ENCODE measurements at places on chromosomes 1 and 21.
A peak's percentile ranks its signal among the peaks of the same experiment; 100 is the strongest.

DNA sequence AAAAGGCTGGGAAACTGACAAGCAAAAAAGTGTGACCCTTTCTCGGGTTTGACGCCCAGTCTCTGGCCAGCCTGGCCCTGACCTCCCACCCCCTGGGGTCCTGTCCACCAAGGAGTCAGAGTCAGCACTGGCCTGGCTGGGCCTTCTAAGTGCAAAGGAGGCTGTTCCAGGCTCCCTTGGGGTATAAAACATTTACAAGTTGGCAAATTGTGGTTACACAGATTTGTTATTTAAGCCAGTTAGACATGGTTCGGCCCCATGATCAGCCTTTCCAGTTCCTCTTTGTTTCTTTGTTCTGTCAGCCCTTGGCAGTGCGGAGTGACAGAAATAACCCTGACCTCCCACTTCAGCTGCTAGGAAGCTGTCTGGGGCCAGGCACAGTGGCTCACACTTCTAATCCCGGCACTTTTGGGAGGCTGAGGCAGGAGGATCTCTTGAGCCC lies 161.6 kb upstream of the RAB4A start:
- no peak for DNase-seq

GRCh38 chr1:6956488-6957159 lies 171.4 kb downstream of the CAMTA1 start:
- no peak for DNase-seq

GRCh38 chr1:93969887-93970286 lies 60.7 kb upstream of the GCLM start:
- no peak for DNase-seq

DNA sequence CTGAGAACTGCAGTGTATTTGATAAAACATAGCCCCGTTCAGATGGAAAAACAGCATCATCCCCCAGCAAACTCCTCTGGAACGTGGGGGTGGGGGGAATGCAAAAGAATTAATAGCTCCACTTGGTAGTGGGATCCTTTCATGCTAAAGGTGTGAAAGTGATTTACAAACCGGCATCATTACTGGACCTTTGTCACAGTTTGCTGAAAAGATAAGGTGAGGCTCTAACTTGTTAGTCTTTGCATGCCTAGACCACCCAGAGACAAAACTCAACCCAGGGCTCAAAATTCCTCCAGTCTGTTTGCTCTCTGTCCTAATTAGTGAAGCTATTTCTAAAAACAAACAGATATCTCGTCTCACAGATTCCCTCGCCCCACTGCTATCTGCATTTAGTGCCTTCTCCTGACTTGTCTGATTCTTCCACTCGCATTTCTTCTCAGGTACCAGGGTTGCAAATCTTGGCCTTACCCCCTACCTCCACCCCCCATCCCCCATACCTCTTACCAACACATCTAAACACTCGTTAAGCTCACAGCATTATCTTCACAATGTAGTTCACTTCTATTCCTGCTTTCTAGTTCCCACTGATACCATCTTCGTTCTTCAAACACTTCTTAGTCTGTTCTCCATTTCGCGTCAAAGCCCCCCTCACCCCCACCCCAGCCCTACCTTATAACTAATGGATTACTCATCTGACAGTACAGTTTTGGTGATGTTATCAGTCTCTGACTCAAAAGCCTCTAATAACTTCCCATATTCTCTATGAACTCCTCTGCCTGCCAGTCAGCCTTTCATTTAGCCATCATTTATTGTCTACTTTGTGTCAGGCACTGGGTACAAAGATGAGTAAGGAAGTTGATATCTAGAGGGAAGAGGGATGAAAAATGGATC lies 11.8 kb downstream of the IER5 start:
- peak; percentile 21 for DNase-seq

DNA sequence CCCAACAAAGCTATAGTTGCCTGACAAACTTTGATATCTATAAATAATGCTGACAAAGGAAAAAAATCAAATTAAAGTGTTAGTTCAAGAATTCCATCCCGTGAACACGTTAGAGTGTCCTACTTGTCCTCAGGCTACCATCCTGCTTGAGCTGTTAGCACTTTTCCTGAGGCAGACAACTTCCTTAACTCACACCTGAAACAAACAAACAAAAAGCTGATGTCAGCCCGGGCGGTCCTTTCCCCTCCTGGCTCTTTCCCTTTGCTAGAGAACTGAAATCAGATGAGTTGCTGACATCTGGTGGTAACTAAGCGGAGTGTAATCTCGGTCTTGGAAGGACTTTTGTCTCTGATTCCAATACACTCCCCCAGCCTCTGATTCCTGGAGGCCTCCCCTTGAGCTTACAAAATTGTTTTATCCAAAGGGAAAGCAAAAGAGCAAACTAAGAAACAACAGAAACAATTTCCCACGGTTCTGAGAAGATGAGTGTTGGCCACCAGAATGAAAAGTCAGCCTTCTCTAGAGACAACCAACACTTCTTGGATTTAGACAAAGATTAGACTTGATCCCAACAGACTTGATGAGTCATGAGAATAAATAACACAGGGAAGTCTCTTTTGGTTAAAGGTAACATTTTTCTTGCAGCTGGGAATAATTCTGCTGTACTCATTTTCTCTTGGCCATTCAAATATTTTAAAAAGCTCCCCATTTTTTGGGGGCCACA lies 135.4 kb downstream of the PROX1 start:
- DNase-seq = no peak

DNA sequence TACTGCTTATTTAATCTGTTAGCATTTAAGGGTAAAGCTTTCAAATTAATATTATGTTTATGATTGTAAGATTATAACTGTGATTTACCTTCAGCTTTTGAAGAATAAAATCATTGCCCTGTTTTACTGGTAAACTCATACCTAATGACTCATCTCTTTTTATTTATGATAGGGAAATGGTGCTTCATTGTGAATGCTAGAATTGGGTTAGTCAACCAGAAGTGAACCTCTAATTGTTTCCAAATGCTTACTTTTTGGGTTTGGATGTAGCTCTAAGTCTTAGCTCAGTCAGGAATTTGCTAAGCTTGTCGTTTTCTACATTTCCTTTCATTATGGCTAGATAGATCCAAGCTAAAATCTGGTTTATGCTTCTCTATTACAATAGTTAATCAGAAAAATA lies 59.4 kb downstream of the SLC30A7 start:
- no peak for DNase-seq

DNA sequence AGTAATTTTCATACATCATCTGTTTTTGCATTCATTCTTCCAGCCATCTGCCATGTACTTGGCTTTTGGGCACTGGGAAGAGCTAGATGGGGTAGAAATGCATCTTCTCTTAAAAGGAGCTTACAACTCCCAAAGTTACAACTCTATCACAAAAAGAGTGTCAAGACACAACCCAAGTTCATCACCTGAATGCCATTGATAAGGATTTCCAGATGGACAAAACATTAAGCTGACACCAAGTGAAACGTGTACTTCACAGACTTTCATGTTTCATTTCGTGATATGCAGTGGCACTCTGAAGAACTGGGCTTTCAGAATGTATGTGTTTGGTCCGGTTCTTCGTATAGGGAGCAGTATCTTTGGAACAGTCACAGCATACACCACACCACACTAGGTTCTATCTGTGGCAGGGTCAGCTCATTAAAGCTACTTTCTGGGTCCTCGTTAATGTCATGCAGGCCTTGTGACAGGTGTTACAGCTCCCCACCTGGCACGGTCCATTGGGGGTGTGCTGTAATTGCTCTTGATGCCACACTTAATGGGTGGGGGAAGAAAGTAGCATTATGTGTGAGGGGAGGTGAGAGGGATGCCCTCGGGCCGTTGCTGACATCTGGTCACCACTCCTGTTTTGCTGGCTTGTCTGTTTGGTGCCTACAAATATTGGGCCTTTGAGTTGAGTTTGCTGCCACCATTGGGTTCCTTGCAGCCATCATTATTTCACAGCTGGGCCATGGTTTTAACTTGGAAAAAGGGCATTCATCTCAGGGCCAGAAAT lies 164.9 kb downstream of the NFIA start:
- DNase-seq = no peak

- DNase-seq = no peak
These were observed 420.8 kb downstream of the NPHP4 start for GRCh38 chr1:5571438-5571837.

DNA sequence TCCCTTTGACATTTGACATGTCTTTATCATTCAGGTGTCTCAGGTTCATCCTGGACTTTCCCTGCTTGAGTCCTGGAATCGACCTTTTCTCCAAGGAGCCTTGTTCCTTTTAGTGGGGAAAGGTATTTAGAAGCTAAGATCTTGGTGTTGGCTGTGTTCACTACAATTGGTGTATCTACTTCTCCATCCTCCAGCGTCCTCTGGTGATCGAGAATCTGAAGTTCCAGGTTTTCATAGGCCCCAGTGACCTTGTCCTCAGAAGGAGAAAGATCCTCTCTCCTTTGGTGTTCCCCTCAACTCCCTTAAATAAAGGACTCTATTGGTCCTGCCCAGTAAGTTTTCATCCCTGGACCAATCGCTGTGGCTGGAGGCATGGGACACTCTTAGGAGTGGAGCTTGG lies 22.1 kb downstream of the MROH7 start:
- DNase-seq = no peak

GRCh38 chr21:44926331-44927101 lies 5.8 kb upstream of the ITGB2 start:
- DNase-seq = no peak
